Stimulated activated CD4-positive, alpha-beta T cell treated with anti-CD3 and anti-CD28 coated beads, Interleukin-2, amount 100 ng/mL, for 24 hours (primary cell): ENCODE measurements at places on chromosomes 4 and X.

DNA sequence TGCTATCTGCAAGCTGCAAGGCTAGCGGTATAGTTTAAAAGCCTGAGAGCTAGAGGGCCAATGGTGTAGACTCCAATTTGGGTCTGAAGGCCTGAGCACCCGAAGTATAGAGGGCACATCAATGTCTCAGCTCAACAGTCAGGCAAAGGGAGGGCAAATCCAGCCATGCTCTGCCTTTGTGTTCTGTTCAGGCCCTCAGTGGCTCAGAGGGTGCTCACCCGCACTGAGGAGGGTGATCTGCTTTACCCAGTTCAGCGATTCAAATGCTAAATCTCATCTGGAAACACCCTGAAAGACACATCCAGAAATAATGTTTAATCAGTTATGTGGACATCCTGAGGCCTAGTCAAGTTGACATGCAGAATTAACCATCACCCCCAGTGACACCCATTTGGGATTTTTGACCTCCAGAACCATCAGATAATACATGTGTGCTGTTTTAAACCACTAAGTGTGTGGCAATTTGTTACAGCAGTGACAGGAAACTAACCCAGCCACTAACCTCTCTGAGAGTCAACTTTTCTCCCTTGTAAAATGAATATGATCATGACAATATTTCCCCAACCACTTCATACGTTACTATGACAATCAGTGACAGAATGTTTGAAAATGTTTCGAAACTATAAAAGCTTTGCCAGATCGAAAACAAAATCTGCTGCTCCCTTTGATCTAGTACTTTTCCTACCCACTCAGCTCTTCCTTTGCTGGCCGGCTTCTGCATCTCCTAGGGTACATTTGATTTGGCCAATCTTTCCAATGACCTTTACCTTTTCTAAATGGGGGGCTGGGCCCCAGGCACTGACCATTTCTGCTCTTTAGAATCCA is 8.4 kb upstream of the TBL1X start:
- DNase-seq: peak; percentile 25

DNA sequence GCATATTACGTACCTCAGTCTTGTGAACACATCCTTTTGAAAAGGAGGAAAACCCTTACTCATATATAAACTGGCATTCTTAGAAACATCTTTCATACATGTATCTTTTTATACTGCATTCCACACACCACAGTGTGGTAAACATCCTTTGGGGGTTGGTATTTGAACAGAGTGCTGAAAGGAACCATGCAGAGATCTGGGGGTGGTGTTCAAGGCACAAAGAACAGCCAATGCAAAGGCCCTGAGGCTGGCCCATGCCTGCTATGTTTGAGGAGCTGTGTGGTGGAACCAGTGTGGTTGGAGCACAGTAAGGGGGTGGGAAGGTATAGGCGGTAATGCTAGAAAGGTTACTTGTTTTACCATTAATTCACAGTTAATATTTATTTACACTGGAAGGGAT is 2.0 kb downstream of the ELK1 start:
- DNase-seq: no peak

DNA sequence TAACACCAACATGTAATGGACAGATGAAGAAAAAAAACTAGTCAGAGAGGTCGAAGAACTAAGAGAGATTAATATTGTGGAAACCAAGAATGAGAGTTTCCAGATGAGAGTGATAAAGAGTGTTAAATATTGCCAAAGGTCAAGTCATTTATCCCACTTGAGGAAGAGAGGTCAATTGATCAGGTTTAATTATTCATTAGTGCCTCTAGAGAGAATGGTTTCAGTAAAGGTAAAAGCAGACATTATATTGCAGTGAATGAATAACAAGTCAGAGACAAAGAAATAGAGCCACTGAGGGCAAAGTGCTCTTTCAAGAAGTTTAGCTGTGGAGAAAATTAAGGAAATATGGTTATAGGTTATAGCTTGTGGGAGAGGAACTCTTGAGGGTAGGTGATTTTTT is 263.1 kb downstream of the GUCY2F start:
- no peak for DNase-seq

DNA sequence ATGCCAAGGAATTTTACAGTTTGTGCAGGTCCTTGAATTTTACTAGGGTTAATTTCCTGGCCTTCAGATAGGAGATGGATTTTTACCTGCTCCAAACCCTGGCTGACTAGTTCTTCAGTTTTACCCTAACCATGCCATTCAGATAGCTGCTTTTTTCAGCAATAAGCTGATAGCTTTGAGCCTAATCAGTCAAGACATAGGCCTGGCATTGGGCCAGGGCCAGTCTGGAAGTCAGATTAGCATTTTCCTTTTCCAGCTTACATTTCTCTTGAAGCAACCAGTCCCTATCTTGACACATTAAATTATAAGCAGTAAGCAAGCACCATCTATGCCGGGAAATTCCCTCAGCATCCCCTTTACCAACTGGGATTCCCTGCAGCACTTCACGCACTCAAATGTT is 177.1 kb downstream of the ADGRA3 start:
- no peak for DNase-seq

- no peak for DNase-seq
Observed at GRCh38 chr4:58507079-58507478, 1396.9 kb upstream of the IGFBP7 start.

GRCh38 chr4:71004281-71004851 is 10.9 kb downstream of the DCK start:
- DNase-seq: peak; percentile 45

- DNase-seq: no peak
Observed at GRCh38 chr4:170414961-170415360, 325.2 kb upstream of the AADAT start.

GRCh38 chr4:27716693-27717430 is 856.2 kb downstream of the STIM2 start:
- DNase-seq: no peak

DNA sequence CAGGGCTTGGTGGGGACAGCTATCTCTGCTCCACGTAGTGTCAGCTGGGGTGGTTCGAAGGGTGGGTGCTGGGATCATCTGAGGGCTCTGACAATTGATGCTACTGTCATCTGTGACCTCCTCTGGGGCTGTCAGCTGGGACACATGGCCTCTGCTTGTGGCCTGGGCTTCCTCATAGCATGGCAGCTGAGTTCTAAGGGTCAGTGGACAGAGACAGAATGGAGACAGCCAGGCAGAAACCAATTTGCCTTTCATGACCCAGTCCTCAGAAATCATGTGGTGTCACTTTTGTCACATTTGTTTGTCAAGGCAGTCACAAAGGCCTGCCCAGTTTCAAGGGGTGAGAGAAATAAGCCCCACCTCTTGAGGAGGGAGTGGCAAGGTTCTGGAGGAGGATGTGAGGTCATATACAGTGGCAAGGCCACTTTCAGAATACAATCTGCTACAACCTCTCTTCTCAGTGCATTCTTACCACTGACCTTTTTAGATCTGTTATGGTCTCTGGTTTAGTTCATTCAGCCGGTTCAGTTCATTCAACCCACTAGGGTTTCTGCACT is 103.6 kb upstream of the BCOR start:
- no peak for DNase-seq

- DNase-seq: no peak
Observed at GRCh38 chr4:7417639-7418038, 17.1 kb downstream of the PSAPL1 start.

DNA sequence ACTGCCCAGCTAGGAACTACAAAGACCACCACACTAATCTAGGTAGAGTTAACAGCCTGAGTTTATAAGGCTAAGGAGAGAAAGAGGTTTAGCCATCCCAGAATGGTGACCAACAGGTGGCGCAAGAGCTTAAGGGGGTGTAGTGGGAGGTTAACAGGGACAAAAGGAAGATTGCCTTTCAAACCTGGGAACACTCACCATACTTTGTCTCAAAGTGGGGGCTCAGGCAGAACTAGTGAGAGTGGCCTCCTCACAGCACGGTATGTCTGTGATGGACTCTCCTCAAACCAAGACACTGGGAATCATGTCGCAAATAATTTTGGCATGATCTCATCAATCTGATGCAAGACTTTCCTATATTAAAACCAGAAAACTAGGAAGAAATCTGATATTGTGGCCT is 23.4 kb downstream of the CCNI start:
- DNase-seq: peak; percentile 69

DNA sequence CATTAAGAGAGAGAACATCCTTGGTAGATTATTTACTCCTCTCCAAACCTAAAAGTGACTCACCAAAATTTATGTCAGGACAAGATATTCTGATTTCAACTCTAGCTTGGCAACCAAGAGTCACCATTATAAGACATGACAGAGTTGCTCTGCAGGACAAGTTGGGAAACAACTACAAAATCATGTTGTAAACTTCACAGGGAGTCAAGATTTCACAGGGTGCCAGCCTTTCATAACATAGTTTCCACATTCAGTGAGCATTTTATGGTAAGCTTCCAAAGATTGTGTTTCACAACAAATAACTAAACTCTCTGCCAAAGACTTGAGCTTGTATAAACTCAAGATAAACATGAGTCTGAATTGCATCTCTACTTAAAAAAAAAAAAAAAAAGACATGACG is 121.0 kb upstream of the DIAPH2 start:
- DNase-seq: no peak

DNA sequence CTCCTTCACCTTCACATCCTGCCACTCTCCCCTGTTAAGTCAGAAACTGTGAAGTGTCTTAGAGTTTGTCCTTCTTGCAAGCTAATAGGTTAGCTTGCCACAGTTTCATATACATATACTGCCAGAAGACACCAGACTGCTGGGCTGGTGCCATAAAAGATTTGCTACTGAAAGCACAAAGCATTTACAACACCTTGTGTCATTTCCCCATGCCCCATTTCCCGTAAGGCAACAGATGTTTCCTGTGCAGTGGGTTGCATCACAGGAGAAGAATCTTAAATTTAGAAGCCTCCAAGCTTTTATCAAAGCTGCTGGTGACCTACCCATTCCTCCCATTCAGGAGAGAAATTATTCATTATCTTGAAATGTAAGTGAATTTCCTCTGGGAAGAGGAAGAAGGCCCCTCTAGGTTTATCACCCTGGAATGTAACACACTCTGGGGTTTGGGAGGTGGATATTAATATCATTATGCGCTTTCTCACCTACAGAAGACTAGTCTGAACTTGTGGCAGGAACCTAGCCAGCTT is 34.5 kb upstream of the RAB33B start:
- no peak for DNase-seq

GRCh38 chr4:93759506-93759905 is 69.0 kb upstream of the ATOH1 start:
- no peak for DNase-seq

- no peak for DNase-seq
Observed at GRCh38 chr4:145107126-145107525, 9.0 kb downstream of the ABCE1 start.

- no peak for DNase-seq
Observed at GRCh38 chr4:69070590-69070989, 25.7 kb upstream of the UGT2B7 start.

- DNase-seq: no peak
Observed at GRCh38 chrX:49876750-49877149, 2.5 kb upstream of the USP27X start.

DNA sequence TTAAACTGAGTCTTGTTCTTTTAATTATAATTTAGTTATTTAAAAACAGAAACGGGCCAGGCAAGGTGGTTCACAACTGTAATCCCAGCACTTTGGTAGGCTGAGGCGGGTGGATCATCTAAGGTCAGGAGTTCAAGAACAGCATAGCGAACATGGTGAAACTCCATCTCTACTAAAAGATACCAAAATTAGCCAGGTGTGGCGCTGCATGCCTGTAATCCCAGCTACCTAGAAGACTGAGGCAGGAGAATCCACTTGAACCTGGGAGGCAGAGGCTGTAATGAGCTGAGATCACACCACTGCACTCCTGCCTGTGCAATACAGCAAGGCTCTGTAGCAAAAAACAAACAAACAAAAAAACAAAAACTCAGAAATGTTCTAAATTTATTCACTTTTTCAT is 852.9 kb downstream of the TECRL start:
- DNase-seq: no peak

DNA sequence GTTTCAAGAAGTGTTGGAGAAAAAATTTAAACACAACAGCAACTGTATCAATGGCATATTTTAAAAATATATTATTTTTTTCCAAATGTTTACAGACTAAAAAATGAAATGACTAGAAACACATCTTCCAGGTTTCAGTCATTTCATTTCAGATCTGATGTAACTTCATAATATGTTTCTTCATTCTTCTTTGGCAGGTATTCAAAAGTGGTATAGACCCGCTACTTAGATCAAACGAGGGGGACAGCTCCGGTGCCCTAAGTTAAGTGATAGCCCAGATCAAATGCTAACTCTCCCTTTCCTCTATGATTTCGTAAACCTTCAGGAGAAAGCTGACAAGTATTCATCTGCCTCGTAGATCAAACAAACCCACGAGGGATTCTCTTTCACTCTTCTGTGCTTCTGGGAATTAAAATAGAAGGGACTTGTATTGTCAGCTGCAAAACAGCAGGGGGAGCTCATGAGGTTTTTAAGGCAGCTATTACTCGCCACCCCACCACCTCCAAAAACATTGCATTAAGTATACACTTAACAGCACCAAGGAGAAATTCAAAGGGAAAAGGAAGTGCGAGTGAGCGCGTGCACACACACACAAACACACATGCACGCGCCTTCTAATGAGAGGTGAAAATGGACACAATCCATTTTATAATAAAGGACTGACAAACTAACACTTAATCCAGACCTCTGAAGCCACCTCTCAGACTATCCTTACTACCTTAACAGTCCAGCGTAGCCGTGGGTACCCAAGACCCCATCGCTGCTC is 21.4 kb downstream of the HELT start:
- peak; percentile 35 for DNase-seq

GRCh38 chrX:3651277-3651676 is 62.2 kb downstream of the PRKX start:
- no peak for DNase-seq

DNA sequence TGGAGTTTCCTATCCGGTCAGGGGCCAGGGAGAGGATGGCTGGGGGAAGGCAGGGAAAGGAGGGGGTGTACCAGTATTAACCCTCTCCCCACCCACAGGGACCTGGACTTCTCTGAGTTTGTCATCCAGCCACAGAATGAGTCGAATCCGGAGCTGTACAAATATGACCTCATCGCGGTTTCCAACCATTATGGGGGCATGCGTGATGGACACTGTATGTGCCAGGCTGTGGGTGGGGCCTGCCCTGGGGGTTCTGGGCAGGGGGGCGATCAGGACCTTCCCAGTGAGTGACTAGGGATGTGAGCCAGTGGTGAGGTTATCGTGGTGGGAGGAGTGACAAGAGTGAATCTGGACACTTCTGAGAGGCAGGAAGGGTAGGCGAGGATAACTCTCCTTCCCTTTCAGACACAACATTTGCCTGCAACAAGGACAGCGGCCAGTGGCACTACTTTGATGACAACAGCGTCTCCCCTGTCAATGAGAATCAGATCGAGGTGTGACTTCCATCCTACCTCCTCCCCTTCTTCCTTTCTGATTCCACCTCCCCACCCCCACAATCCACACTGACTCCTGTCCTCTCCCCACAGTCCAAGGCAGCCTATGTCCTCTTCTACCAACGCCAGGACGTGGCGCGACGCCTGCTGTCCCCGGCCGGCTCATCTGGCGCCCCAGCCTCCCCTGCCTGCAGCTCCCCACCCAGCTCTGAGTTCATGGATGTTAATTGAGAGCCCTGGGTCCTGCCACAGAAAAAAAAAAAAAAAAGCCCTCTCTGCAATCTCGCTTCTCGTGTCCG is 14.6 kb downstream of the USP11 start:
- DNase-seq: no peak

GRCh38 chrX:151985531-151985930 is 11.1 kb upstream of the GABRE start:
- DNase-seq: no peak
